GM10248 (cell line): ENCODE measurements at places on chromosomes 5 and 9.
A peak's percentile ranks its signal among the peaks of the same experiment; 100 is the strongest.

DNA sequence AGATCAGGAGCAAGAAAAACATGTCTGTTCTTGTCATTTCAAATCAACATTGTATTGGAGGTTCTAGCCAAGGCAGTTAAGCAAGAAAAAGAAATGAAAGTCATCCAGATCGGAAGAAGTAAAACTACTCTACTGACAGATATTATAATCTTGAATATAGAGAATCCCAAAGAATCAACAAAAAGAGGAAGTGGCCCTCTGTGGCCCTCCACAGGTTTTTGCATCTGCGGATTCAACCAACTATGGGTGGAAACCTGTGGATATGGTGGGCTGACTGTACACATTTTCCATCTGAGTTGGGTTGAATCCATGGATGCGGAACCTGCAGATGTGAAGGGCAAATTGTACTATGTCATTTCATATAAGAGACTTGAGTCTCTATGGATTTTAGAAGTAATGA, 35.1 kb downstream of the GAS1 start:
- no peak for DNase-seq

GRCh38 chr5:61344187-61344944, 12.3 kb downstream of the ZSWIM6 start:
- DNase-seq = no peak

- DNase-seq = no peak
Observed at GRCh38 chr9:16039218-16039987, 486.6 kb downstream of the CCDC171 start.

- no peak for DNase-seq
Observed at GRCh38 chr5:172786736-172787462, 15.9 kb upstream of the DUSP1 start.

GRCh38 chr9:80867731-80868130, 821.6 kb downstream of the TLE1 start:
- DNase-seq = no peak

DNA sequence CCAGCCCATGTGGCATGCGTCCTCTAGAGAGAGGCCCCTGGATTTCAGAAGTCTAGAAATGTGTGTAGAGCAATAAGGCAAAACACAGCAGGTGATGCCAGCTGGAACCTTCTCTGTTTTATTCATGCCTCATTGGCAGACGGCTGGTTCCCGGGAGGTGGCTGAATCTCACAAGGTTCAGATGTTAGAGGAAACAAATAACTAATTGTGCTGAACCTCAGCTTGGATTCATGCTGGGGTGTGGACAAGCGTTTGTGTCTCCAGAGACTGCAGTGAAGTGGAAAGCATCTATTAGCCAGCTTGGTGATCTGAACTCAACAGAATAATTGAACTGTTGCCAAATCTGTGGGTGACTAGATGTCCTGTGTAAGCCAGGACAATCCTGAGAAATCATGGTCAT, 131.1 kb upstream of the NR4A3 start:
- DNase-seq = no peak

GRCh38 chr5:100827481-100827889, 75.6 kb downstream of the ST8SIA4 start:
- no peak for DNase-seq

DNA sequence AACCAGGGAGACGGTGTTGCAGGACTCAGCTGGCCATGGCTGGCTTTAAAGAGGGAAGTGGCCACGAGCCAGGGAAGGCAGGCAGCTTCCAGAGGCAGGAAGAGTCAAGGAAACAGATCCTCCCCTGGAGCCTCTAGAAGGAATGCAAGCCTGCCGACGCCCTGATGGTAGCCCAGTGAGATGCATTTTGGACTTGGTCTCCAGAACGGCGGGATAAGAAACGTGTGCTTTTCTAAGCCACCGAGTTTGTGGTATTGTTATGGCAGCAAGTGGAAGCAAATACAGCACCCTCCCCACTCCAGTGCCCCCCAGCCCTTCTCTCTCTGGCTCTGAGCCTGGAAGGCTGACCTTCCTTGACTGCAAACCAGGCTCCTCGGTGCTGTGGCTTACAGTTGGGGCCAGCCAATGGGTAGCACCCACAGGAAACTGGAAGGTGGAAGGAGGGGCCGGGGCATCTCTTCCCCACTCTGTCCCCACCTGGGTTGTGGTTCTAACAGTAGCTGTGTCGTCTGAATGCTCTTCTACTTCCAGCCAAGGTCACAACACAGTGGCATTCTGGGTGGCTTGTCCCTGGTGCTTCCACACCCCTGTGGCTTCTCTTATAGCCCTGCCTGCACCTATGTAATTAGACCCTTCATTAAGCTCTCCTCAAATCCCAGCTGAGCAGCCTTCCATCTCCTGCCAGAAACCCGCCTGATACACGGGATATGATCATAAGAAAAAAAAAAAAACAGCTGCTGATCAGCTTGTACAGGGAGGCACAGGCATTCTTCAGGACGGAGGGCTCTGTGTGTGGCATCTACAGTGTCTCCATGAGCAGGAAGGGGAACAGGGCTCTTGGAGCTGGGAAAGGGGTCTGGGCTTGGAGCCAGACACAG, 29.9 kb upstream of the UNC5A start:
- no peak for DNase-seq

DNA sequence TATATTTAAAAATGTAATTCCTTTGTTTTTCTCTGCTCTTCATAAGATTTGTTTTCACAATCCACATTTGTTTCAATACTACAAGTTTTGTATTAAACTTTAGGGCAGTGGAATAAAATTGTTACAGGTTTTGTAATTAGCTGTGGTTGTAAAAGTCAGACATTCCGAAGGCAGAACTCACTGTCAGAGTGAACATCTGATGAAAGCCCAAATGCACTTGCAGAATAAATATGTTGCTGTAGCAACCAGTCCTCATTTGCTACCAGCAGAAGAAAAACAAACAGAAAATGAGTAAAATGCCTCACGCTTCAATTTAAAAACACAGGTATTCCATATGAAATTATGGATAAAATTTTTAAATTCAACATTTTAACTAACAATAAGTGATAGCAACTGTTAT, 740.1 kb upstream of the FAM174A start:
- no peak for DNase-seq

GRCh38 chr9:1676771-1677170, 338.4 kb upstream of the SMARCA2 start:
- no peak for DNase-seq

GRCh38 chr5:64074533-64074932, 91.1 kb upstream of the RNF180 start:
- peak; percentile 37 for DNase-seq

GRCh38 chr5:66821688-66822429, 225.7 kb downstream of the MAST4 start:
- DNase-seq = no peak

GRCh38 chr5:177445052-177445916, 1.3 kb upstream of the PRR7 start:
- DNase-seq = no peak

- DNase-seq = no peak
Observed at GRCh38 chr9:1284727-1285126, 234.6 kb downstream of the DMRT2 start.

DNA sequence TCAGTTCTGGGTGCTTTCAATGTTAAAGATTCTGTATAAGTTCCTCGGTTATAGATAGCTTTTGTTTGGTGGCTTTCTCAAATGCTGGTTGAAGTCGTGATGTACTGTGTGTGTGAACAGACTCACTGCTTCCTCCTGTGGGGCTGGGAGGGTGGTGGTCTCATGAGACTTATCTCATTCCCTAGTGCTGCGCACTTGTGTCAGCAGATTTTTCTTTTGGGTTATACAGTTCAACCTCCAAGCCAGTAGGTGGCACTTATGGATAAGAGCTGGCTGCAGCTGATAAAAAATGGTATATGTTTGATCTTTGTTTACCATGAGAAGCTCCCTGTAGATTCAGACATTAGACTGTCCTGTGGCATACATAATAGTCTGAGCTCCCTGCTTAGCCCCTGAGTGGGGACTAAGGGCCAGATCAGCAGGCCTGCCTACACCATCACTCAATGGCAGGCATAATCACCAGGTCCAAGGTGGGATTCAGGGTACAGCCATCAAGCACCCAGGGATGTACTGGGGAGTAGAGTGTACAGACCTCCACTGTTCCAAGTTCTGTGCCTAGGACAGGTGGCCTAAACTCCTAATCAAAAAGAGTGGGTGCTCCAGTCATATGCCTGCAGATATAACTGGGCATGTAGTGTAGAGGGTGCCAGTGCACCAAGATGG, 174.2 kb downstream of the OXCT1 start:
- DNase-seq = no peak

DNA sequence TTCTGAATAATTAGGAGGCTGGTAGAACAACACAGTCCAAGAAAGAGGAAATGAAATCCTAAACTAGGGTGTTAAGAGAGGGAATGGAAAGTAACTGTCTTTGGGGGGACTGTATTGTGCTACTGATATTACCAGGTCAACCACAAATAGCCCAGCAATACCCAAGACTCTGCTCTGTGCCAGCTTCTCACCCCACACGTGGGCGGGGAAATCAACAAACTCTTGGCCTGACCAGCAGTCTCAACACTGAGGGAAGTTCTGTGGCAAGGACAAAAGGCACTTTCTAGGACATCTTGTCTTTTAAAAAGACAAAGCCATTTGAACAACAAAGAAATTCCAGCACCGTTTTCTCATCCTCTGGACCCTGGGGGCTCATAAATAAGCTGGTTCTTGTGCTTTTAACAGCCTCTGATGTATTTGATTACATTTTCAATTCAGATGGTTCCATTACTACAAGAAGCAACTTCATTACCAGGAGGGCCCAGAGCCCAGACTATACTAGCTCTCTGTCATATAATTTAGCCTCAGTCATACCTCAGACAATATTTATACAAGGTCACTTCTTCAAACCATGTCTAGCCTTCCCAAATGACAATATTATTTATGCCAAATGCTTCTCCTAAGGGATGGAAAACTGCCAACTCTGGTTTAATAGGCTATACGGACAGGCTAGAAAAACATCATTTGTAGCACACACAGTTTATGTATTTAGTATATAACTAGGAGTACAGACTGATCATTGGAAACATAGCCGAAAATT, 297.8 kb downstream of the CWC27 start:
- DNase-seq = no peak

GRCh38 chr5:54332720-54333119, 22.3 kb upstream of the ARL15 start:
- DNase-seq = no peak

DNA sequence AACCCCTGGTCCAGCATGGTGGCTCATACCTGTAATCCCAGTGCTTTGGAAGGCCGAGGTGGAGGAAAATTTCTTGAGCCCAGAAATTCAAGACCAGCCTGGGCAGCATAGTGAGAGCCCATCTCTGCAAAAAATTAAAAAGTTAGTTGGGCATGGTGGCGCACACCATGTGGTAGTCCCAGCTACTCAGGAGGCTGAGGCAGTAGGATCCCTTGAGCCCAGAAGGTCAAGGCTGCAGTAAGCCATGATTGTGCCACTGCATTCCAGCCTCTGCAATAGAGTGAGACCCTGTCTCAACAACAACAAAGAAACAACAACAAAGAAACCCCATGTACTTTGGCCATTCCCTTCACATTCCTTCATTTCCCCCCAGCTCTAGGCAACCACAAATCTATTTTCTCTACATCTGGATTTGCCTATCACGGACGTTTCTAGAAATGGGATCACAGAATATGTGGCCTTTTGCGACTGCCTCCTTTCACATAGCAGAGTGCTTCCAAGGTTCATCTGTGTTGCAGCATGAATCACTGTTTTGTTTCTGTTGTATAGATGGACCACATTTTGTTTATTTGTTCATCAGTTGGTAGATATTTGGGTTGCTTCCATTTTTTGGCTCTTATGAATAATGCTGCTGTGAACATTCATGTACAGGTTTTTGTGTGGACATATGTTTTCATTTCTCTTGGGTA, 17.9 kb downstream of the MIGA2 start:
- DNase-seq = no peak

GRCh38 chr5:63958654-63959053, 3.6 kb downstream of the HTR1A start:
- no peak for DNase-seq

DNA sequence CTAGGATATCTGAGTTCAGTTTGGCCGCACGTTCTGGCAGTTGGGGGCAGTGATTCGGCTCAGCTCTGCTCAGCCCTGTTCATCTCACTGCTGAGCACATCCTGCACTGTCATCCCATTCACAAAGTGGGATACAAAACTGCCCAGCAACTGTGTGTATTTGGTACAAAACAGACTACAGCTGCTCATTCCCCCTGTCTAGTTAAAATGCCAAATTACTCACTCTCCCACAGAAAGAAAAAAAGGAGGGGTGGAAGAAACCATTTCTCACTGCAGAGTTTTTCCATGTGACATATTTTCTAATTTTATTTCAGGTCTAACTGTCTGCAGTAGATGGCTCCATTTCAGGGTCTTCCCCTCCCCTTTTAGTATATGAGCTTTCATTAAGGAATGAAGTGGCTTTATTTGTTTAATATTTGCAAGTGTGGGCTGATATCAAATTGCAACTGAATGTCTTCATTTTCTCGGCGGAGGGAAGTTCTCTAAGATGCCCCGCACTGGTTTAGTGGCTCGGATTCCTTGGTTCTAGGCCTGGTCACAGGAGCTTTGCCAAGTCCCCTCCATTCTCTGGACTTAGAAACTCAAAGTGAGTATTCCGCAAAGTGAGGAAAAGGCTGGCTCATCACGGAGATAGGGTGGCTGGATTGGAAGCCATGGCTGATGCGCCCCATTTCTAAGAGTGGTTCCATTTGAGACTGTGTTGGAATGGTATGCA, 14.7 kb downstream of the COL15A1 start:
- no peak for DNase-seq

DNA sequence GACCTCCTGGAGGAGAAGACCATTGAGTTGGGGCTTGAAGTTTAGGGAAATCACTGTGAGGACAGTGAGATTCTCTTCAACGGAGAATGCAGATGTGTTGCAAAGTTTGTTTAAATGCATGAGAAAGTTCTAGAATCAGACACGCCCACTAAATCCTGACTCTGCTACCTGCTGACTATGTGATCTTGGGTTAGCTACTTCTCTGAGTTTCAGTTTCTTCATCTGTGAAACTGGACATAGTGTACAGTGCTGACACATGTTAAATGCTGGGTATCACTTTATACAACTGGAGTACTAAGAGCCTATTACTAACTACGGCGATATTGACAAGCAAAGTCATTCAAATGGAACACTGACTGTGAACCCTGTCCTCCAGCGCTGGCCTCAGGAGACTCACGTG, 255.5 kb downstream of the HSPA4 start:
- no peak for DNase-seq

DNA sequence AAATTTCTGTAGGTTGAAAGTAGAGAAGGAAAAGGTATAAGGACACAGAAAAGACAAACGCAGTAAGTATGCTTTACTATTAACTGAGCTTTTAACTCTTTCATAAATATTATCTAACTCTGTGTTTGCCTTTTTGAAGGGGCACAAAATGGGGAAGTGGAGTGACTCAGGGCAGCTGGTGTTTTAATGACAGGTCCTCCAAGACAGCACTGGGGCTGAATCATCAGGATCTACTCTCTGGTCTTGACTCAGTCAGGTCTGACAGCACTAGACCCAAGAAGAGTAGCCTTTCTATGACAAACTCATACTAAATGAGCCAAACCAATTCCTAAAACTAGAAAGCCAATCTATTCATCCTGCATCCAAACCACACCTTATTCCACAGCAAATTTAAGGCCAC, 102.2 kb downstream of the APTX start:
- no peak for DNase-seq

GRCh38 chr5:17005107-17005828, 69.2 kb upstream of the MYO10 start:
- DNase-seq = no peak
